Endothelial cell (in vitro differentiated cells): ENCODE measurements at places on chromosomes 3 and 15.
A peak's percentile ranks its signal among the peaks of the same experiment; 100 is the strongest.

GRCh38 chr3:102132370-102132769, 283.1 kb downstream of the NFKBIZ start:
- DNase-seq: no peak

GRCh38 chr3:123947482-123947881, 13.5 kb downstream of the CCDC14 start:
- DNase-seq: no peak

- peak; percentile 32 for DNase-seq
Measured at GRCh38 chr15:89662893-89663626, 7.8 kb upstream of the KIF7 start.

DNA sequence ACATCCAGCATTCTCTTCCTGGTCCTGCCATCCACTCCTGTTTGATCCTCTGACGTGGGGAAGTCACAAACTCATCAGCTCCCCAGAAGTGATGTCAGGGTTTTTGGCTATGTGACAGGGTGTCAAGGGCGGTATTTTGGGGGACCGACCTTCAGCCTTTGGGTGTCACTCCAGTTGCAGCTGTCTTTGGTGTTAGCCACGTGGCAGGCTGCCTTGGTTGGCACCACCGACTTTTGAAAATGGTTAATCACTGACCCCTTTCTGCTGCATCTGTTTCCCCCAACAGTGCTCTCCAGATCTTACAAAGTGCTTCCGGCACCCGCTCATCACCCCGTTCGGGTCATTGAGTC, 86.6 kb downstream of the TRAK1 start:
- no peak for DNase-seq

DNA sequence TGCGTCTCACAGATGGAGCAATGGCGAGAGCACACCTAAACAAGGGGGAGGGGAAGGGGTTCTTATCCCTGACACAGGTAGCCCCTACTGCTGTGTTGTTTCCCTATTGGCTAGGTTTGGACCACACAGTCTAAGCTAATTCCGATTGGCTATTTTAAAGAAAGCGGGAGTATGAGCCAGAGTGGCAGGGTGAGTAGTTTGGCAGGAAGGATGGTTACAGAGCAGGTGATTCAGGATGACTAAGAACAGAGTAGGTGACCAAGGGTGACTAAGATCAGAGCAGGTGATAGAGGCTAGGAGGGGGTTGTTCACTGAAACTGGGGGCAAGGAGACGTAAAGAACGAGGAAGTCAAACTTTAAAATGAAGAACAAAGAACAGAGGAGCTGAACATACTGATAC, 511.8 kb downstream of the EDEM1 start:
- no peak for DNase-seq

DNA sequence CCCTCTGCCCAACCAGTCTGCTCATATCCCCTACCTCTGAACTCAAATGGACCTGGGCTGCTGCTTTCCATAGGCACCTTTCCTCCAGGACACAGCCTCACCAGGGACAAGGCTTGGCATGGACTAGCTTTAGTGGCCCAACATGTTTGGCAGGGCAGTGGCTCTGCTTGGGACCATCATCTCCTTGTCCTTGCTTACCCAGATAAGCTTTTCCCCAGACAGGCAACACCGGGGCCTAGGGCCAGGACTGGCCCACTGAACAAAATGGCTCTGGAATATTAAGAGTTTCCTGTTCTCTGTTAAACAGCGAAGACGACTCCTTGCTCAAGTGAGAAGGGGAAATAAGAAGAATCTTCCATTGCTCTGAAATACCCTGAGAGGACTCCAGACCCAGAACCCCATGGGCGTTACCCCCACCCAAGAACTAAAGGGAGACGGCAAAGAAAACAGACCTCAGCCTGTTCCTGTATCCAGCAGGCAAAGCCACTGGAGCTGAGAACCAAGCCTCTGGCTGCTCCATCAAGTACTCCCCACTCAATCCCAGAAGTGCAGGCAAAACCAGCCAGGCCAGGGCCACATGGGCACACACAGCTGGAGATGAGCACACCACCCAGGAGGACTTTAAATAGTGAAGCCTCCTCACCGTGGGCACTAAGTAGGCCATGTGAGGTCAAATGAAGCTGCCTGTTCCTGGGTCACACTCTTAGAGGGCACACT, 45.5 kb downstream of the CTNNB1 start:
- no peak for DNase-seq

DNA sequence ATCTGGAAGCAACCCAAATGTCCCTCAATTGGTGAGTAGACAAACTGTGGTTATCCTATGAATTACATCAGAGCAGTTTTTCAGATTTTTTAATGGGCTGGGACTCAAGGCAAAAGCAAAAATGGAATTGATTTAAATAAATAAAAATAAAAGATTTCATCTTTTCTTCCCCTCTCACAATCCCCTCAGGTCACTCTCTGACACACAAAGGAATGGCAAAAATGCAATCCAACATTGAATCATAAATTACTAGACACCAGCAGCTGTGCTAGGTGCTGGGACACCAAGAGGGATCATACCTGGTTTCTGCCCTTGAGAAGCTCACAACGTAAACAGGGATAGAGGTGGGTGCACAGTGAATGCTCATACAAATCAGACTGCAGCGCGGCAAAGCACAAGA, 58.8 kb downstream of the CPN2 start:
- no peak for DNase-seq

- DNase-seq: no peak
Measured at GRCh38 chr15:78162038-78162437, 12.9 kb downstream of the IDH3A start.
